ENCODE measurements at places on chromosomes 5 and 9.

- DNase-seq: no peak
Observed at GRCh38 chr5:151490627-151491026, 43.2 kb downstream of the SLC36A1 start.

DNA sequence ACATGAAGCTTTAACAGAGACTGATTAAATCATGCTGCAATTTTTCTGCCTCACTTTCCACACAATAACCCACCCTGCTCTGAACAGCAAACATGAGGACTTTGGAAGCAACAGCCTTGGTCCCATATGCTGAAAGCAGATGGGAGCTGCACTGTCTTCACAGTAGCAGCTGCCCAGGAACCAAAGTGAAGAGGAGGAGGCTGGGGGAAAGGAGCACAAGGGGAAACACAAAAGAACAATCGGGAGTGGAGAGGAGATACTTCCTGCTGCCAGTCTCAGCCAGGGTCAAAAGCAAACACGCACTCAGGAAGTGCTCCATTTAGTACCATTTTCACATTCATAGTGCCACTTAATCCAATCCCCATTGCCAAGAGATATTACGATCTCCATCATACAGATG, 183.3 kb upstream of the PUM3 start:
- DNase-seq: no peak

DNA sequence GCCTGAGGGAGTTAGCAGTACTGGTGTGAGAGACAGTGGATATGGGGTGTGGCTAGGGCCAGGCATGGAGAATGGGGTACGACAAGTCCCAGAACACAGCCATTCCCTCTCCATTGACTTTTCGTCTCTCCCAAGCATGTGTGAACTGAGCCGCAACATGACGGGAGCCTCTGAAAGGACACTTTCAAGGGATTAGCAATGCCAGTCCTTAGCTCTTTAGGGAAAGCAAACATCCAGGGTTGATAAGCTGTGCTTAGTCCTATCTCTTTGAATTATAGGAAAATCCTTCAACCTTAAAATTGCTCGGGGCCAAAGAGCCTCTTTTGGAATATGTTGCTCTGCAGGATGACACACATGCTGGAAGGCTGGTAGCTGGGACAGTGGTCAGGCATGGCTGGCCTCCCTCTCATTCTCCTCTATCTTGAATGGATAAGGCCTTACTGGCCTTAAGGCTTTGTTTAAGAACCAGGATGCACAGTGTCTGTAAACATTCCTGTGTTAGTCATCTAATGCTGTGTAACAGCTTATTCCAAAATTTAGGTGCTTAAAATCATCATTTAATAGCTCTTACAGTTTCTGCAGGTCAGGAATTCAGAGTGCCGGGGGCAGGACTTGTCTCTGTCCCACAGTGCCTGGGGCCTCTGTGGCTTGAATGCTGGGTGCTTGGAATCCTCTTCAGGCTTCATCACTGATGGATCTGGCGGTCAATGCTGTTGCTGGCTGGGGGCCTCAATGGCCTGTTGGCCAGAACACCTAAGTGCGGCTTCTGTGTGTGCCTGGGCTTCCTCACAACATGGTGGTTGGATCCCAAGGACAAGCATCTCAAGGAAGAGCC, 95.3 kb downstream of the PTTG1 start:
- no peak for DNase-seq

GRCh38 chr5:67081261-67081660, 115.3 kb downstream of the CD180 start:
- no peak for DNase-seq

DNA sequence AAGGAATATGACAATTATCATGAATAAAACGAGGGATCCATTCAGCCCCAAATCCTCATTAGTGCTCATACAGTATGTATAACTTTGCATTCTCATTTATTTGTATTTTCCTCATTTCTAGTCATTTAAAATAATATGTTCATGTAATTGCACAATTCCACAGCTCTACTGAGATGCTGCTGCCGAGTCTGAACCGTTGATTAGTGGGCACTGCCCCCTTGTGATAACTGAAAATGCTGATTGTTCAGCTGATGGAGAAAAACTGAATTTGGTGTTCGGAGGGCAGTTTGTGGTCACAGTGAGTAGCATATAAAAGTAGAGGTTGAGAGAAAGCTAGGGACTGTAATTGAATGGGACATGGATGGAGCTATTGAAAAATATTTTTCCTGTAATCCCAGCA, 12.2 kb upstream of the GPR151 start:
- no peak for DNase-seq

GRCh38 chr9:86637515-86637914, 283.3 kb upstream of the TUT7 start:
- DNase-seq: no peak

Data from stimulated activated CD4-positive, alpha-beta T cell treated with anti-CD3 and anti-CD28 coated beads, Interleukin-2, amount 100 ng/mL, for 24 hours (primary cell).